SW 1271 (cell line): ENCODE measurements at places on chromosomes 12 and 14.
A peak's percentile ranks its signal among the peaks of the same experiment; 100 is the strongest.

DNA sequence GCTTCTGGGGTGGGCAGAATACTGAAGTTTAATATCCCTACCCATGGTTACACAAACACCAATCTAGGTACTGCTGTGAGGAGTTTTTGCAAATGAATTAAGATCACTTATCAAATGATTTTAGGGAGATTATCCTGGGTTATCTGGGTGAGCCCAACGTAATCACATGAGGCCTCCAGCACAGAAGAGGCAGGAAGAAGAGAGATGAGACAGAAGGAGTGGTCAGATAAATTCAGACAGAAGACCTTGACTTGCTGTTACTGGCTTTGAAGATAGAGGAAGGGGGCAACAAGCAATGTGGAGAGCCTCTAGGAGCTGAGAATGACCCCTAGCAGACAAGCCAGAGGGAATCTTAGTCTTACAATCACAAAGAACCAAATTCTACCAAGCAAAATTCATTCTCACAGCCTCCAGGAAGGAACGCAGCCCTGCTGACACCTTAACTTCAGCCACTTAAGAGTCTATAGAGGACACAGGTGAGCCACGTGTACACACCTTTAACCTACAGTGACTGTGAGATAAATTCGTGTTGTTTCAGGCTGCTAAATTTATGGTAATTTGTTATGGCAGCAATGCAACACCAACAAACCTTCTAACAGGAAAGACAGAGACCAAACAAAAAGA is 49.4 kb downstream of the FERMT2 start:
- no peak for DNase-seq

DNA sequence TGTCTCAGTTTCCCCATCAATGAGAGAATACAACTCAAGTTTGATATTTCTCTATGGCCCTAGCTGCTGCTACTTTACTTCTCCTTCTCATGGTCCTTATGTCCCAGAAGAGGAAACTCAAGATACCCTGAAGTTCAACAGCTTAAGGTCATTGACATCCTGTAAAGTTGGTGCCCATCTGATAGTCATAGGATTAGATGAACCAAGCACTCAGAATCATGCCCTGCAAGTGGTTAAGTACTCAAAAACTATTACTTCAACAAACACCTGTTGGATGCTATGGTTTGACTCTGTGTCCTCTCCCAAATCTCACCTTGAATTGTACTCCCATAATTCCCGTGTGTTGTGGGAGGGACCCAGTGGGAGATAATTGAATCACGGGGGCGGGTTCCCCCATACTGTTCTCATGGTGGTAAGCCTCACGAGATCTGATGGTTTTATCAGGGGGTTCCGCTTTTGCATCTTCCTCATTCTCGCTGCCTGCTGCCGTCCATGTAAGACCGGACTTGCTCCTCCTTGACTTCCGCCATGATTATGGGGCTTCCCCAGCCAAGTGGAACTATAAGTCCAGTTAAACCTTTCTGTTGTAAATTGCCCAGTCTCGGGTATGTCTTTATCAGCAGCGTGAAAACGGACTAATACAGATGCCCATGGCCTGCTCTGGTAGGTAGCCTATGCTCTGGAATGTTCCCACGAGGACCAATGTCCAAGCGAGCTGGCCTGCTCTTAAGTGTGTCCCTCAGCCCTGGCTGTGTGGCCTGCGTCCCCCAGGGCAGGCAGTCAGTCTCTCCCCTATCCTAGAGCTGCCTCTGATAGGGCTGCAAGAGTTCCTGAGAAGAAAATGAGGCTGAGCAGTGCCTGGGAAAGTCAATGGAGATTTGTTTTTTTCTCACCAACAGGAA is 18.1 kb downstream of the CAMKK2 start:
- no peak for DNase-seq

DNA sequence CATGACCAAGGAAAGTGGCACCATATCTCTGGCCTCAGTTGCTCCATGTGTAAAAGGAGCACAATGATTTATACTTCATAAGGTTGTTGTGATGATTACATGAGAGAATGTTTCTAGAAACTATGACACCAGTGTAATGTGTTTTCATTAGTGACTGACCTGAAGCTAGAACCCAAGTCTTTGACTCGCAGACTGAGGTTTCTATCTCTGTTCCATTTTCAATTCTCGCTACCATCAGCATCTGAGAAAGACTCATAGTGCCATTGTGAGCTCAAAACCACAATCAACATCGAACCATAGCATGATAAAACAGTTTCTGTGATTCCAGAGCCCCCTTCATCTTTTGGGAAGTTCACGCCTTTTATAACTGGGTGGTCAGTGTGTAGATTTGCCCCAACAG is 53.8 kb downstream of the STAB2 start:
- DNase-seq, result no peak

DNA sequence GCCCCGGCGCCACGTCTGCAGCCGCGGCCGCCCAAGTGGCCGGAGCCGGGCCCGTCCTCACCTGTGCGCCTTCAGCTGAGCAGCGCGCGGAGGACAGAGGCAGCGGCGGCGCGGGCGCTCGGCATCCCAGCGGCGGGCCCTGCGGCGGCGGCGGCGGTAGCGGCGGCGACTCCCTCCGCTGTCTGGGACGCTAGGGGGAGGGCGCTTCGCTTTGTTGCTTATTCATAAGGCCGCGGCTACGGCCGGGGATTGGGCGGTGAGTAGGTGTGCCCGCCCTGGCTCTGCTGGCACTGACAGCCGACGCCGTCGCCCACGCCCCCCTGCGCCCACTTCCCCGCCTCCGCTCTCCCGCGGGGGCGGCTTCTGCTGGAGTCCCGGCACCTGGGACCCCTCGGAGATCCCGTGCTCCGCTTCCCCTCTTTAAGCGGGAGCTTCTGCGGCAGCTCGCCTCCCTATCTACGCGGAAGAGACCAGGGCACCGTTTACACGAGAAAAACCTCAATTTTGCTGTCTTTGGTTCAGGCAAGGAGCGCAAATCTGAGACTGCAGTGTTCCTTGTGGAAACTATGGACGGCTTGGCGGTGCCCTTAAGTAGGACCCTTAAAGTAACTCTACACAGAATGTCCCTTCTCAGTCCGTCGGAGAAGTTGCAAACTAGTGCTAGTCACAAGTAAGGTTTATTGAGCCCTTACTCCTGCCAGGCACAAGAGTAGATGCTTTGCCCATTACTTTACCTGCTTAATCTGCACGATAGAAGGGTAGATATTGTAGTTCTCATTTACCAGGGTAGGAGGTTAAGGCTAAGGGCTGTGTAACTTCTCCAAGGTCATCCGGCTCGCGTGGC is at the start of gene ARMH4:
Gene ARMH4 (minus strand): TSS at position 200 of the 844 bp plus-strand sequence. CDS start 12,855 bp downstream, outside the sequence.
- DNase-seq, result peak; percentile 41

GRCh38 chr12:104650541-104650940 is 193.8 kb downstream of the CHST11 start:
- no peak for DNase-seq

GRCh38 chr12:98656289-98657101 is 11.4 kb downstream of the APAF1 start:
- no peak for DNase-seq

- no peak for DNase-seq
Observed at GRCh38 chr12:46185686-46186085, 83.2 kb downstream of the SLC38A1 start.

GRCh38 chr12:47551426-47551851 is 154.4 kb downstream of the RPAP3 start:
- no peak for DNase-seq

DNA sequence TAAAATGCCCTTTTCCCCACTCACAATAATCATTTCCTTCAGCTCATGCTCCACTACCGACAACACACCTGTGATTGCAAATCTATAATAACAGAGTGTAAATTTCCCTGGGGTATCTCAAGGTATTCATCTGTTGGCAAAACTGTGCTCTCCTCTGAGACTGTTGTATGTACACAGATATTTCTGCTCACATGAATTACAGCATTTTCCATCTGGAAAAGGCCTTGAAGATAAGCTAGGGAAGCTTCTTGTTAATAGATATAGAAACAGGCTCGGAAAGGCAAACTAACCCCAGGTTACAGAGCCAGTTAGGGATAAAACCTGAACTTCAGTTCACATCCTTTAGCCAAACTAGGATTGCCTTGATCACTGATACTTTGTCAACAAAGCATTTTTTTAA is 210.4 kb upstream of the KRR1 start:
- no peak for DNase-seq

DNA sequence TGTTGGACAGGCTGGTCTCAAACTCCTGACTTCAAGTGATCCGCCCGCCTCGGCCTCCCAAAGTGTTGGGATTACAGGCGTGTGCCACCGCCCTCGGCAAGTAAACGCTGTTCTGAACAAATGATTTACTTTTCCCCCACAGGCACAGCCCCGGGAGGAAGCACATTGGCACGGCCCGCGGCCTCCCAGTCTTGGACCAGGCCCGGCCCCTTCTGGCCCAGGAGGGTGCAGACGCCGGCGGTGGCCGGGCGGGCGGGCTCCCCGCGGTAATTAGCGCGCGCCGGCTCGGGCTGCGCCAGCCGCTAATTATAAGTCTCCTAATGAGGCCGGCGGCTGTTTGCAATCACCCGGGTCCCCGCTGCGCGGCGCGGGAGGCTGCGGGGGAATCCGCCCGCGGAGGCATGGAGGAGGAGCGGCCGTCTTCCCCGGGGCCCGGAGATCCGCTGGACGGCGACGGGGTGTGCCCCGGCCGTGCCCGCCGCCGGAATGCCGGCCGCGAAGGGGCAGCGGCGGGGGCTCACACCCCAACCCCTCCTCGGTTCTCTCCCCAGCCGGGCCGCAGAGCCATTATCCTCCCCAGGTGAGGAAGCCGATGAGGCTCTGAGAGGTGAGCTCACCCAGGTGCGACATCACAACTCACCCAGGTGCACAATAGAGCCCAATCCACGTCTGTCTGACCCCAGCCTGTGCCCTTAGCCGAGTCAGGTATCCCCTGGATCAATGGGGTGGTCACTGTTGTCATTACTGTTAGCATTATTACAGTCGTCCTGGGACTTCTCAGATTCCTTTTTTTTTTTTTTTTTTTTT is 3.3 kb upstream of the POP5 start:
- DNase-seq, result no peak

GRCh38 chr14:31884776-31885379 is 192.2 kb upstream of the ARHGAP5 start:
- no peak for DNase-seq

DNA sequence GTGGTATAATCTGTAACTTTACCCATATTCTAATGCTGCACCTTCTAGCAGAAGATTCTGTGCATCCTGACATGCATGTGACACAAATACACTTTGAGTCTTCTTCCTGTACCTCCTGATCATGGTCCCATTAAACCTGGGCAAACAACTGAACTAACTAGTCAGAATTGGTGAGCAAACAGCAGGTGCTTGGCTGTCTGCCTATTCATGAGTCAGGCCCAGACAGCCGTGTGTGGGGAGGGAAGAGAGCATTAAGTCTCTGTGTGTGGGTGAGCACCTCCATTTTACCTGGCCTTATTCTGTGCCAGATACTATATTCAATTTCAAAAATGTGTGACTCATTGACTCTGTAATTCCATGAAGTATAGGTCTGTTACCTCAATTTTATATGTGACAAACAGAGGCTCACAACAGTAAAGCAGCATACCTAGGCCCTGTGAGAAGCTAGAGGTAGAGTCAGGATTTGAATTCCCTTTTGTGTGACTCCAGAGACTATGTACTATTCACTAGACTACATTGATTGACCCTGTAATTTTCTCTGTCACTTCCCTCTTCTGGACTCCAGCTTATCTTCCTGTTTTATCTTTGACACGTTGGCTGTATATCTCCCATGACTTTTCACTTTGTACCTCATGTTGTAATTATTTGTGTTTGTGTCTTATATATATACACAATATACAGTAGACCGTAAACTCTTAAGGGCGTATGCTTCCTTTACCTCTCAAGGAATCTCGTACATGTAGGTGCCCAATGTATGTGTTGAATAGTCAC is 32.2 kb downstream of the SUSD6 start:
- DNase-seq, result peak; percentile 36

DNA sequence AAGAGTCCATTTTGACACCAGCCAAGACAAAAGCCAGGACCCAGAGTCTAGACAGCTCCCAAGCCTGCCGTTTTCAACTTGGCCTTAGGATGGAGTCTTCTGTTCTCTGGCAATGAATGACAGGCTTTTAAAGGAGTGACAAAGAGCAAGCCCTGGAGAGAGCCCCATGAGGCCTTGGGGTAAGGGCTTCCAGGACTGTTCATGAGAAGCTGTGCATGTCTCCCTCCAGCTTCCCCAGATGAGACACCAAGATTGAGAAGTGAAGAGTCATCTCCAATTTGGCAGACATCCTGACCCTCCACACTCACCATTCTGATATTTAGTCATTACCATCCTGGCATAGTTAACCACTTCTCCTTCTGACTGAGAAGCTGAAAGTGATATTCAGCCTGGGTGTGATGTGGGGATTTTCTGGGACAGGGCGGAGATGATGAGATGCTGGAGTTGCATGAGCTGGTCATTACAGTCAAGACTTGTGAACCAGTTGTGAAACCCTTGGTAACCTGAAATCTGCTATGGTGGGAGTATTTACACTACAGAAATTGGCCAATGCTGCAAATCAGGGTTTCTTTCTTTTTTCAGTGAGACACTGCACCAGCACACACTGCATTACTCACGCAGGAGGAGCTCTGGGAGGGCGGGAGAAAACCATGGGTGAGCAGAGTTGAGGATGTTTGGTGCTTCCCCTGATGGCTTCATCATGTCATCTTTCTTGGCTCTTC is 77.8 kb downstream of the VCPKMT start:
- DNase-seq, result peak; percentile 50

DNA sequence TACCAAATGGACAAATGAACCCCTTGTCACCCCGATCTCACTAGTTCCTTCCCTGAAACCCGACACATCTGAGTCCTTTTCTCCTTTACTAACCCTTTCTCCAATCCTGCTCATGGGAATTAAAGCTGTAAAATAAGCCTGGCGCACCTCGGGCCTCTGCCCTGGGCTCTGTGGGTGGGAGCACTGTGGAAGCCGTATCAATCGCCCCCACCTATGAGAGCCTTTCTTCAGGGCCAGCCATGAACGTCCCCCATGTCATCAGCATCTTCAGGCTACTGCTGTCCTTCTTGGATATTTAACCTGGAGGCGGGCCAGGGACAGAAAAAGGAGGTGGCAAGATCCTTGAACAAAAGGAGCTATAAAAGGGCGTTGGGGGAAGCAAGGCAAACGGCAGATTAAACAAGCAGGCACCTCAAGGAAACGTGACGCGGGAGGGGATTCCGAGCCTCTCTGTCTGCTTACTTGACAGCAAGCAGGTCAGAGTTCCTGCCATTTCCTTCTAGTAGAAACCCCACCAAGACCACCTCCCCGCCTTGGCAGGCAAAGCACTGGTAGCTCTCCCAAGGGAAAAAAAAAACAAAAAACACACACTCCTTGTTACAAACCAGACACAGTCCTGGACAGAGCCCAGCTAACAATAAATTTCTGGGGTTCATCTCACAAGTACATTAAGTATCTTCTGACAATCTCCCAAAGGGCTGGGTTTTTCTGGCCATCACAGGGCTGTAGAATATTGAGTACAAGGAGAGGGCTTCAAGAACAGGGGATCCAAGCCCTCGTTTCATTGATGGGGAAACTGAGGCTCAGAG is 62.9 kb downstream of the DPF3 start:
- DNase-seq, result no peak
